NCI-H524 (cell line): ENCODE measurements at places on chromosomes 1 and 21.

DNA sequence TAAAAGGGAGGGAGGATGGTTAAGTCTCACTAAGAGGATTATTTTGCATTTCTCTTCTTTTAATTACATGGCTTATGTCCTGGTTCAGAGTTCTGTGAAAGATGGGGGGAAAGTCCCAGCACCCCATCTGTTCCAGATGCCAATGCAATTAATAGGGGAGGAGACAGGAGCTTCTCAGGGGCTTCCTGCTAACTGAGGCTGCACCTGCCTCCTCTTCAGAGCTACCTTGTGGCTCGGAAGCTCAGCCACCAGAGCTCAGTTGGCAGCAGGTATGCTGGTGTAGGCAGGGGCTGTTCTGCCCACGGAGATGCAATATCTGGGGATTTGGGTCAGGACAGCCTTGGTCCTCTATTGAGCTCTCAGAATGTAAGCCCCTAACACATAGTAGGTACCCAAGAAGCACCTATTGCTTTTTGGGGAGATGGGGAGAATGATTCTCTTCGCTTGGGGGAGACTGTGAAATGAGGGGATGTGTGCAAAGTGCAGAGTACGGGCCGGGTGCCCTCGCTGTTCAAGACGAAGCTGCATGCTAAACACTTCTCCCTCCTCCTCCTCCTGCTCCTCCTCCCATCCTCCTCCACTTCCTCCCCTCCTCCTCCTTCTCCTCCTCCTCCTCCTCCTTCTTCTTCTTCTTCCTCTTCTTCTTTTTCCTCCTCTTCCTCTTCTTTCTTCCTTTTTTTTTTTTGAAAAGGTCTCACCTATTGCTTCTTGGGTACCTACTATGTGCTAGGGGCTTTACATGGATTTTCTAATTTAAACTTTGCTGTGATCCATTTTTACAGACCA is 279.0 kb downstream of the PTPRU start:
- DNase-seq = peak; percentile 92

DNA sequence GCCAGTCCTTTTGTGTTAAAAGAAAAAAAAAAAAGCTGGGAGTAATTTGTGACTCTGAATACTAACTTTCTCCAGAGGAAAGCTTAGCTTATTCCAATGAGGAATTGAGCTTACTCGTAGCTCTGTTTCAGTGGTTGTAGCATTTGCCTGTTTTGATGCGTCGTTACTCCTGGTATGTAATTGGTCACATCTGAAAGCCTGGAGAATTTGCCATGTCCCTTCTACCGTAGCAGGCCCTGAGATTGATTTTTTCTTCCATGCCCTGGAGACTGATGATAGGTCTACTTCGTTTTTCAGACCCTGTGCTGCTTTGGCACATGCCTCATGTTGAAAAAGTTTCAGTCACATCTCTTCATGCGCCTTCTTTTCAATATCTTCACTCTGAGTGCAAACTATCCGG is 1103.0 kb downstream of the PLA2G4A start:
- DNase-seq = no peak

DNA sequence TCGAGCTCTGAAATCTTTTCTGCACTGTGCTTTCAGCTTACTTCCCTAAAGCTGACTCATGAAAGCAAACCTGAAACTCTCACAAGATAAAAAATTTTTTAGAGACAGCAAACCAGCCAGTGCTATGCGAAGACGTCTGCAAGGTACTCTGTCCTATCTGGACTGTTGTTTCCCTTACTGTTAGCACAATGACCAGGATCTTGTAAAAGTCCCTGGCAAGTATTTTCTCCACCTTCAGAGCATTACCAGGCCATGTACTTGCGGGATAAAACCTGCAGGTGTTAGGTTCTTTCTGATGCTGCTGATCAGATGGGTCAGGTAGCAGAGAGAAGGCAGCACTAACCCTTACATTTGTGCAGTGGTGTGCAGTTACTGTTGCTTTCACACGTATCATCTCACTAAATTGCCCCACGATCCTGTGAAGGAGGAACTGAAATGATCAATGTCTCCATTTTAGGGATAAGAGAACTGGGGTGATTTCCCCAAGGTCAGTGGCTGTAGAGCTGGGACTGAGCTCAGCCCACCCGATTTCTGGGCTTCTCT is 56.6 kb downstream of the PLXNA2 start:
- no peak for DNase-seq

DNA sequence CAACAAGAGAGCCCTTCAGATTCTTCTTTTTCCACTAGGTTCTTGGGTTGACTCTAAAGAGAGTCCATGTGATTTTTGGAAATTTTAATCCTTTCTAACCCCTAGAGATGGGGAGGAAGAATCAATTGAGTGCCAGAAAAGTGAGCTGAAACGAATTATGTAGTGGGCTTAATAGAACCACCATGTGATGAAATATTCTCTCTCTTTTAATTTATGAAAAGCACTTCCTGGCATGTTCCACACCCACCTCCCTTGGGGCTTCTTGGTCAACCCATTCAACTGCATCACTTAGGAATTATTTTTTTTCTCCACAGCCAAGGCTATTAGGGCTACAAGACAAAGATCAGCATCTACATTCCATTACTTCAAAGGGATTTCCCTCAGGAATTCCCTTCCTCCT is 79.6 kb downstream of the ZC3H11B start:
- no peak for DNase-seq

GRCh38 chr1:47675721-47676120 is 237.9 kb downstream of the FOXD2 start:
- no peak for DNase-seq

DNA sequence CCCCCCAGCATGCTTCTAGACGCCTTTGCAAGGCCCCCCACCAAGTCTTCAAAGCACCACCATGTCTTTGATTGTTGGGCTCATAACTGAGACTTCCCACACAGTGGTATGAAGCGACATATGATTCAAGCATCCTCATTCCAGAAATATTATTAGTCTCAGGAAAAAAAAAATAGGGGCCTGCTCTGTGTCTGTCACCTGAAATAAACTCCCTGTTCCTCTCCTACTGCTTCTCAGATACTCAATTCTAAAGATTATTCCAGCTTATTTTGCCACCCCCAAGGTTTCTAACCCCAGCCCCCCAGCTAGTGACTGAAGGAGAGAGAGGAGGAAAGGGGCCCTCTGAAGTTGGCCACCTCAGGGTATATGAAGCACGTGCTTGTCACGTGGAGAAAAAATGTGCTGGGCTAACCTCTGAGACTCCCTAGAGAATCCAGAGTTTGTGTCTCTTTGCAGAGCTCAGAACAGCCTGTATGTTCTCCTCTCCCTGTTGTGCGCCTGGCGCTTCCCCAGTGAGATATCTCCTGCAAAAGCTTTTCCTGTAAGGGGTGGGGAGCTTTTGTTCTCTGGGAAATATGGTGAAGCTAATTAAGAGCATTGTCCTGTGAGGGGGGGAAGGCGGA is 35.9 kb upstream of the RASAL2 start:
- DNase-seq = no peak

DNA sequence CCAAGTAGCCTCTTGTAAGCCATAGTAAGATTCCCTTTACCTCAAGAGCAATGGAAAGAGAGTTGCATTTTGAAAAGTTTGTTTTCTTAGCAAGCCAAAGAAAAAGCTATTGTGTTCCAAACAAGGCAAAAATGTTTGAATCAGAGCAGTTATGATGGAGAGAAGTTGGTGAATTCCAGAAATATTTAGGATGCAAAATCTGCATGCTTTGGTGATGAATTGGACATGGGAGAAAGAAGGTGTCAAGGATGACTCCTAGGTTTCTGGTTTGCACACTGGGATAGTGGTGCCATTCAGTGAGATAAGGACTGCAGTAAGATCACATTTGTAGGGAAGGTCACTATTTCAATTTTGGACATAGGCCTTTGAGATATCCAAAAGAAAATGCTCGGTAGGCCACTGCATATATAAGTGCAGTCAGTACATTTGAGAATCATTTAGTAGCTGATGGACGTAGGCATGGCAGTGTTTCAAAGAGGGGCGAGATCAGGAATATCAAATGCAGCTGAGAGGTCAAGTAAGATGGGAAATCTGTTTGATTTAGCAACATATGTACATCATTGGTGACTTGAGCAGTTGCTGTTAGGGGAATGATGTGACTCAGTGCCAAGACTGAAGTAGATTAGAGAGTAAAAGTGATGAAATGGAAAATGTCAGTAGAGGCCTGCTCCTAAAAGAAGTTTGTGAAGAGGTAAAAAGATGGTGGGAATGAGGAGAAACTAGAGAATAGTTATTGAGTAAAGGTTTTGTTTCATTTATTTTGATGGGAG is 33.9 kb upstream of the GPR25 start:
- DNase-seq = no peak

GRCh38 chr21:46172863-46173528 is 11.3 kb downstream of the SPATC1L start:
- DNase-seq = no peak

- DNase-seq = no peak
These were observed 373.8 kb downstream of the HHAT start for GRCh38 chr1:210702506-210702905.

GRCh38 chr1:160245434-160245833 is 16.9 kb downstream of the DCAF8 start:
- DNase-seq = no peak

DNA sequence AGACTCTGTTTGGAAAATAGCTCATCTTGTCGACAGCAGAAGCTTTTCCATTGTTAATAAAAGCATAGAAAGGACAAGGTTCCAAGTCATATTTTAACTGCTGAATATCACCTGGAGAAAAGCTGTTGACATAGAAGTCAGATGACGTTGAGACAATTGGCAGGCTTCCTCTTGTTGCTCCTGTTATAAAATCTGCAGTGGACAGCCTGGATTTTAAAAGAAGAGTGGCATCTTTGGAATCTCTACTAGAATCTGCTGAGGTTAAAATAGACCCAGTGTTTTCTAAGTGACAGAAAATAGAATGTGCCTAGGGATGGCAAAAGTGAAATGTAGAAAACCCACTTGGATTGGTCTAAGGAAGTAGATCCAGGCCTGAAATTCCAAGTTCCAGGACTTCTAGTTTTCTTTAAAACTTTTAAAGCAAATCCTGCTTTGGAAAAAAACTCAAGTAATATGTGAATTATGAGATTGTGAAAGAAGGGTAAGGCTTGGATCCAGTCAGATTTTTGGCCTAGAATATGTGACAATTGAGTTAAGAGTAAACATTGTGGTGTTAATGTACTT is 53.6 kb upstream of the NEXN start:
- DNase-seq = no peak

DNA sequence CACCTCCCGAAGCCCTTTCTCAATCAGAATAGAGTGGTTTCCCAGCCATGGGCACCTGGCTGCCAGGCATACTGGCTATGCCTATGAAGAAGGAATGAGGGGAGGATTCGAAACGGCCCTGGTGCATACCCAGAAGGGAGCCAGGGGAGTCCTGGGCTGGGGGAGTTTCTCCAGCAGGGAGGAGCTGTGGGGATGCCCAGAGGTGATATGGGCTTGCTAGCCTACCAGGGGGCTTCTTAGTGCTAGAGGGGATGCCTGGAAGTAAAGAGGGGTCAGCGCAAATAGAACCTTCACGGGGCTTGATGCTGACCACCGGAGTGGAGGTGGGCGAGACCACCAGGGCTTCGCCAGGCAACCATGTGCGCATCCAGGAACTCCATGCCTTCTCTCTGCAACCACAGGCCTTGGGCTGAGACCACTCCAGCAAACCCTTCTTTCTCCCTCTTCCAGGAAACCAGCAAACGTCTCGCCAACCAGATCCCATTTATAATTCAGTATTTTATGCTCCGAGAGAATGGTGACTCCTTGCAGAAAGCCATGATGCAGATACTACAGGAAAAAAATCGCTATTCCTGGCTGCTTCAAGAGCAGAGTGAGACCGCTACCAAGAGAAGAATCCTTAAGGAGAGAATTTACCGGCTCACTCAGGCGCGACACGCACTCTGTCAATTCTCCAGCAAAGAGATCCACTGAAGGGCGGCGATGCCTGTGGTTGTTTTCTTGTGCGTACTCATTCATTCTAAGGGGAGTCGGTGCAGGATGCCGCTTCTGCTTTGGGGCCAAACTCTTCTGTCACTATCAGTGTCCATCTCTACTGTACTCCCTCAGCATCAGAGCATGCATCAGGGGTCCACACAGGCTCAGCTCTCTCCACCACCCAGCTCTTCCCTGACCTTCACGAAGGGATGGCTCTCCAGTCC is 18.2 kb upstream of the MX1 start:
- DNase-seq = no peak

GRCh38 chr1:234918181-234918841 is 210.3 kb downstream of the TOMM20 start:
- DNase-seq = no peak

DNA sequence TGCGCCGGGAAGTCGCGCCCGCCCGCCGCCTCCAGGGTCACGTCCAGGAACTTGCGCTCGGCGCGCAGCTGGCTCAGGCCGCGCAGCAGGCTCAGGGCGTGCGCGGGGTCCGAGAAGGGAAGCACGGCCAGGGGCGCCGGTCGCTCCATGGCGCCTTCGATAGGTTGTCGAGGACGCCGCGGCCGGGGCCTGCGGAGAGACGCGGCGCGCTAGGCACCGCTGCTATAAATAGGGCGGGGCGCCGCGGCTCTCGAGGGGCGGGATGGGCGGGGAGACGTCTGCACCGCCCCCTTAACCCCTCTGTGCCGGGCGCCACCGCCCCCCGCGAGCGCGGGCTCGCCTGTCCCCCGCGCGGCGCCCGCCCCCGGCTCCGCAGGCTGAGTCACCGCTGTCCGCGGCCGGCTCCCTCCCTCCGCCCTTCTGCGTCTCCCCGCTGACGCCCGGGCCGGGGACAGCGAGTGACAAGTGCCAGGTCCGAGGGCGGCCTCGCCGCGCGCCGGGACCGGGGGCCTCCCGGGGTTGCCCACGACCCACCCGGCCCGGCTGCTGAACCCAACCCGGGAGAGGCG is at the start of gene KLHL21:
KLHL21 (minus strand) TSS at position 201 of the 569 bp plus-strand sequence; CDS start at position 149, 52 bp downstream.
- DNase-seq = no peak

DNA sequence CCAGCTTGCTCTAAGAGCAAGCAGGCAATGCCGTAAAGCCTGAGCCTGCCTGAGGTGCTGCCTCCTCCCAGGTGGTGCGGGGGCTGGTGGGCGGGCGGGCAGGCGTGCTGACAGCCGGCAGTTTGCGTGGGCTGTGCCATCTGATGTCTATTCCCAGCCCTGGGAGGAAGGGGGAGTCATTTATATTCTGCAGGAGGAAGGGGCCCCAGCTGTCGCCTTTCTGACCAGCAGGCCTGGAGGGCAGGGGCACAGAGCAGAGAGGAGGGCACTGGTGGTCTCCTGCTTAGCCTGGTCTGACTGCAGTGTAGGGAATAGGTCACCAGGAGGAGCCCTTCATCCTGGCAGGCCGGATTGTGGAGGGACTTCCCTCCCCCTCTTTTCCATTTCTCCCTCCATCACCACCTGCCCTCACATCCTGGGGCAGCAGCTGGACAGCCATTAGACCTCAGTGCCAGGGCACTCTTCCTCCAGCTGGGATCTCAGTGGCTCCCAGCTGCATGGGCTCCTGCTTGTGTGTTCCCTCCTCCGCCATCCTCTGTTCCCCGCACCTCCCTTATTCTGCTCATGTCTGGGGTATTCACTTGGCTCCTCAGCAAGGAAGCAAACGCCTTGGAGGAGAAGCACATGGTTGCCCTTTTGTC is 4.4 kb downstream of the CYB561D1 start:
- peak; percentile 93 for DNase-seq
